ENCODE measurements at places on chromosomes 7 and 10.

DNA sequence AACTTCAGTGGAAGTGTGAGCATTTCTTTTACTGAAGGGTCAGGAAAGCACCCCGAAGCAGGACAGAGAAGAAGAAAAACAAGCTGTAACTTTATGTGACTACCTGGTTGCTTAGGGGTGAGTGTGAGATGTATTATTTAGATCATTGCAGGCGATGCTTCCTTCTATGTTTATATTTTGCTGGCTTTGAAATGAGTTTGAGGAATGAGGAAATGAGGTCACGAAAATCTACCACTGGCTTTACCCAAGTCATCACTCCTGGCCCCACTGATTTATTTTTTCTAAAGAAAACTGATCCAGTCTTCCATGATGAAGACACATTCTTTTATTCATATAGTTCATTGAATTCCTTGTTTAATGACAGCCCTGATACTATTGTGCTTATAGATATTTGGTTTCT lies 716.6 kb upstream of the FZD8 start:
- DNase-seq = peak; percentile 2

DNA sequence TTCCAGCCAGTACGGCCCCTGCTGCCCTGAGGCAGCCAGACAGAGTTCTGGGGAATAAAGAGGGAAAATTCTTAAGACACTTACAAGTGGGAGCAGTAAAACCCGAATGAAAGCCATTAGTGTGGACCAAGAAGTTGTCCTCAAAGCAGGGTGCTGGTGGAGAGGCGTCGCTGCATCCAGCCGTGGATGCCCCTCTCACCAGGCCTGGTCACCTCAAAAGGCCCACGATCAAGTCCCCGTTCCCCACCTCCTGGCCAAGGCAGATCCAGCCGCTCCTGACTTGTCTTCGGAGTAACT lies 656 bp downstream of the VSTM4 start:
- no peak for DNase-seq

DNA sequence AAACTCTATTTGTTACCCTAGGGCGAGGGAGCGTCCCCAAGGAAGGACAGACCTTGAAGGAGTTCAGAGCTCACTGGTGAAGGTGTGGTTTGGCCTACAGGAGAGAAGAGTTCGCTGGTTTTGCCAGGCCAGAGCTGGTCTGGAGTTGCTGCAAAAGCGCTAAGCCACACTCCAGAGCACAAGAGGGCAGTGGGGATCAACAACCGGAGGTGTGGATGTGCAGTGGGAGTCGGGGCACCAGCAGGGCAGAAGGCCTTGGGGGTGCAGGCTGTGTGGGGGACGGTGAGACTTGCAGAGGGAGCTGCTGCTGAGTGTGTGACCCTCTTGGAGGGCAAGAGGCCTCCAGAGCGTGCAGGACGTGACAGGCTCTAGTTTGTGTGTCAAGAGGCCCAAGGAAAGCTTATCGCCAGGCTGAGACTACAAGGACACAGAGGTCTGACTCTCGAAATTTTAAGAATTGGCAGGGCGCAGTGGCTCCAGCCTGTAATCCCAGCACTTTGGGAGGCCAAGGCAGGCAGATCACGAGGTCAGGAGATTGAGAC lies 14.3 kb upstream of the CUL1 start:
- no peak for DNase-seq

DNA sequence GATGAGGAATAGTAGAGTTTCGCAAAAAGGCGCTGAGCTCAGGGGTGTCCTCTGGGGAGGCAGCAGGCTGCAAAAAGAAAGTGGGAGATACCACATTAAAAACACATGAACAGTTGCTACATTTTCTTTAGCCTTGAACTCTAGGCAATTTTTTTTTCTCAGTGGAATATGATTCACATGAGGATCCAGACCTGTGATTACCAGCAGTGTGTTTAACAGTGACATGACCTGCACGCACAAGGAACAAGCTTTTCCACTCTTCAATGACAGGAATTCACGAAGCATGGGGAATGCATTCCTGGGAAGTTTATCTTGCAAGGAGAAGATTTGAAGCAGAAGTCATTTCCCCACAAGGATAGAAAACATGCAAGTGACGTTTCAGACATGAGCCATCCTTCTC lies 161.6 kb downstream of the ITGA8 start:
- peak; percentile 70 for DNase-seq

GRCh38 chr10:82564353-82565196 lies 689.6 kb downstream of the NRG3 start:
- no peak for DNase-seq

DNA sequence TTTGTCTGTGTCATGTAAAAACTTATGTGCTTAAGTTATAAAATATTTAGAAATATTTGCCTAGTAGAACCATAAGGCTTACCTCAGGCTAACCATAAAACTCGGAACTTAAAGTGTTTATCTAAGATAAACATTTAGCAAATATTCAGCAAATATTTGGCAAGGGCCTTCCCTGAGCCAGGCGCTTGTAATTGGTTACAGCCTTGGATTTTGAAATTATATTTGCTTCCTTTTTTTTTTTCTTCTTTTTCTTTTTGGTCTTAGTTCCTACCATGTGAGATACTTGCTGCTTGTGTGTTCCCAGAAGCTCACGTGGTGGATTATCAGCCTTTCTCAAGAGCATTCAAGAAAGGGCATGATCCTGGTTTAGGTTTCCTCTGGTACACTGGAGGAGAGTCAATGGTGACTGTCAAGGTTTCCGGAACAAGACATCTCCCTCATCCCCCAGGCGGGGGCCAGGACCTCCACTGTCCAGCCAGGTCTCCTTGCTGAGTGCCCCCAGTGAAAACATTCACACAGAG lies 5.2 kb upstream of the BRI3 start:
- DNase-seq = no peak

Measured in EL (cell line).